ENCODE measurements at places on chromosomes 16 and 17.

DNA sequence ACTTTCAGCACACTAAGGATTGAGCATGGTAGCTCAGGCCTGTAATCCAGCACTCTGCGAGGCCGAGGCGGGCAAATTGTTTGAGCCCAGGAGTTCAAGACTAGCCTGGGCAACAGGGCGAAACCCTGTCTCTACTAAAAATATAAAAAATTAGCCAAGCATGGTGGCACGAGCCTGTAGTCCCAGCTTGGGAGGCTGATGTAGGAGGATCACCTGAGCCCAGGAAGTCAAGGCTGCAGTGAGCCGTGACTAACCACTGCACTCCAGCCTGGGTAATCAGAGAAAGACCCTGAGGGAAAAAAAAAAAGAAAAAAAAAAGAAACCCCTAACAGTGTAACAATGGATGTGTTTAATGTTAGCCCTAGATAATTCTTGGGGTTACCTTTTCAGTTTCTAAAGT, 24.0 kb downstream of the PARN start:
- DNase-seq = no peak

DNA sequence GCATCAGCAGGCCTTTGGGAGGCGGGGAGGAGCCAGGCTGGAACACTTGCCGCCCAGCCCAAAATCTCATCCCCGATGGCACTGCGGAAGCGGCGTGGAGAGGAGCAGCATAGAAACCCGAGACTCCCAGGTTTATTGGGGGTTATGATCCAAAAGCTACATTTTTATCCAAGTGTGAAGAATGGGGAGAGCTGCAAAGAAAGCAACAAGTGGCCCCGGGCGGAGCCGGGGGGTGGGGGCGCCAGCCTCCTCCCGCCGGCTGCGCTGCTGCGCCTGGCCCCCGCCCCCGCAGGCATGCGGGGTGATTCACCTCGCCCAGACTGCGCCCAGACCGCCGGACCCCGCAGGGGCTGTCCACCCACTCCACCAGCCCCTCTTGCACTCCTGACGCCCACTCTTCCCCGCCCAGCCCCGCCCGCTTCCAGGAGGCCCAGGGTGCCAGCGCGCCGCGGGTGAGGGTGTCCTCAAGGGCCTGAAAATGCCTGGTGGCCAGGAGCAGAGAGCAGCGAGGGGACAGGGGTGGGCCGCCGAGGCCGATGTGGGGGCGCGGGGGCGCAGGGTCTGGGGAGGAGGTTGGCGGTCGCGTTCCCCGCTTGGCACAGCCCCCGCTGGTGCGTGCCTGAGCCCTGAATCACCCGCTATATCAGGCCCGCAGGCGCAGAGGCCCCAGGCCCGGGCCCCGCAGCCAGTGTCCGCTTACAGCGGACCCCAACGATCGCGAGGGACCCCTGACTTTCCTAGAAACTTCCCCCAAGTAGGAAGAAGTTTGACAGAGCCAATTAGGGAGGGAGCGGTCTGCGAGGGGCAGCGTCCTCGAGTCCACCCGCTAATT, 1.3 kb downstream of the CAVIN1 start:
- DNase-seq = no peak

GRCh38 chr17:39867084-39867879, 720 bp upstream of the ZPBP2 start:
- no peak for DNase-seq

DNA sequence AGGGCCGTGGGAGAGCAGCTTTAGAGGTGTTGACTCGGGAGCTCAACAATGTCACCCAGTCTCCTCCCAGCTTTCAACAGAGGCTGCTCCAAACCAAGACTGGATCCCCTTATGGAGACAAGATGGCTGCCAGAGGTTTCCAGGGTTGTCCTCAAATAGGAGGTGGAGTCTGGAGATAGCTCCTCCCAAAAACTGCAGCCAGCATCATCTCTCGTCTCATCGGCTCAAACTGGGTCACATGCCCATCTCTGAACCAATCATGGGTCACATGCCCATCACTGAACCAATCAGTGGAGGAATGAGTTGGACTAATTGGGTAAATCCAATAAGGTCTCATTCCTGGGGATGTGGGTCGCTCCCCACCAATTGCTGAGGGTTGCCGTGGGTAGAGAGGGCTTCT, 41.1 kb upstream of the C16orf82 start:
- no peak for DNase-seq

- DNase-seq = no peak
Observed at GRCh38 chr17:6402258-6402657, 32.7 kb downstream of the AIPL1 start.

DNA sequence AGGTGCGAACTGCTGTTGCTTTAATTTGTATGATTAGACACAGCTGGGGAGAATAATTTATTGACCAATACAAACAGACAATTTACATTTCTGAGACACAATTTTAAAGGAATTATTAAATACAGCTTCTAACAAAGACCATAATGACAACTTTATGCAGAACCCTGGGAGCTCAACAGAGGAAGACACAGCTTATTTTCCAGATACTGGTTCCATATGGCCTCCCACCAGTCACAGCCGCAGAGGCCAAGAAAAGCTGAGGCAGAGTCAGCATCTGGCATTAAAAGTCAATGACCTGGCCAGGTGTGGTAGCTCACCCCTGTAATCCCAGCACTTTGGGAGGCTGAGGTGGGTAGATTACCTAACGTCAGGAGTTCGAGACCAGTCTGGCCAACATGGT, 66.1 kb upstream of the BCAR1 start:
- DNase-seq = no peak

DNA sequence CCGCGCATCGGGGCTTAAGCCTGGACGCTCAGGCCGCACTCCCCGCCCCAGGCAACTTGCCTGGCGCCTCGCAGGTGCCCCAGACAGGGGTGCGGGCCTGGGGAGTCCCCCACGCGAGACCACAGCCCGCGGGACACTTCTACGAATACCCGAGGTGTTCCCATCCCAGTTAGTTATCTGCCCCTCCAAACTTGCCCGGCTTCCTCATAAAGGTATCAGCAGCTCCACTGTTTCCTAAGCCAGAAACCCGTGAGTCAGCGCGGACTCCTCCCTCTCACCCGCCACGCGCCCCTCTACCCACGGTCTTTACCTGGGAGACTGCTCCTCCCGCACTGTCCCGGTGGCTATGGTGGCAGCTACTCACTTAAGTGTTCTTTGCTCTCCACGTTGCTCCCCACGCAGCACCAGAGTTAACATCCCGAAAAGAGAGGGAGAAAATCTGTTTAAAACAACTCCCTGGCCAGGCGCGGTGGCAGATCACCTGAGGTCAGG, 1.0 kb upstream of the CREBBP start:
- no peak for DNase-seq

DNA sequence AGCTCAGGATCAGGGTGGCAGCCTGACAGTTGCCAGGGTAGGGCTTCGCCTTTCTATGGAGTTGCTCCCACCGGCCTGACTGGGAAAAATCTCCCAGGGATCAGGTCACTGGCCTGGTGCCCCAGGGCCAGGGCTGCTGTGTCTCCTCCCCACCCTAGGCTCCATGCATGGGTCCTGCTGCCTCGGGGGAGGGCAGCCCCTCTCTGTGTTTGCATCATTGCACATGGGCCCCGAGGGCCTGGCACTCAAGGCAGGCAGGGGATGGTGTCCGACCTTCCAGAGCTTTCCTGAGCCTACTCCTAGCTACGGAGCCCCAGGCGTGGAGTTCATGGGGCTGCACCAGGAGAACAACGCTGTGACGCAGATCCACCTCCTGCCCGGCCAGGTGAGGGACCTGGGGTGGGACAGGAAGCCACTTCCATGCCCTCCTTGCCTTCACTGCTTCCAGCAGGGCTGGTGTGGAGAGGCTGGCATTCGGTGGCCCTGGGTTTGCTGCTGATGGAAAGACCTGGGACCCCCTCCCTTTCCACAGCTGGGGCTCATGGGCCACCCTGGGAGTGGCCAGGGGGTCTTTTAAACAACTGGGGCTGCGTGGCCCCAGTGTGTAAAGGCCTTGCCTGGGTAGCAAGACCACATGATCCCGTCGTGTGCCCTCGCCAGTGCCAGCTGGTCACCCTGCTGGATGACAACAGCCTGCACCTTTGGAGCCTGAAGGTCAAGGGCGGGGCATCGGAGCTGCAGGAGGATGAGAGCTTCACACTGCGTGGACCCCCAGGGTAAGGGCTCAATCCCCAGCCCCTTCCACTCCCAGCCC, 29.5 kb upstream of the MYO15B start:
- DNase-seq = no peak

GRCh38 chr16:544517-544916, 15.7 kb upstream of the PRR35 start:
- no peak for DNase-seq

- DNase-seq = no peak
Observed at GRCh38 chr16:19119564-19119963, 5.8 kb downstream of the ITPRIPL2 start.

GRCh38 chr17:17077861-17078732, 35.8 kb downstream of the MPRIP start:
- no peak for DNase-seq

DNA sequence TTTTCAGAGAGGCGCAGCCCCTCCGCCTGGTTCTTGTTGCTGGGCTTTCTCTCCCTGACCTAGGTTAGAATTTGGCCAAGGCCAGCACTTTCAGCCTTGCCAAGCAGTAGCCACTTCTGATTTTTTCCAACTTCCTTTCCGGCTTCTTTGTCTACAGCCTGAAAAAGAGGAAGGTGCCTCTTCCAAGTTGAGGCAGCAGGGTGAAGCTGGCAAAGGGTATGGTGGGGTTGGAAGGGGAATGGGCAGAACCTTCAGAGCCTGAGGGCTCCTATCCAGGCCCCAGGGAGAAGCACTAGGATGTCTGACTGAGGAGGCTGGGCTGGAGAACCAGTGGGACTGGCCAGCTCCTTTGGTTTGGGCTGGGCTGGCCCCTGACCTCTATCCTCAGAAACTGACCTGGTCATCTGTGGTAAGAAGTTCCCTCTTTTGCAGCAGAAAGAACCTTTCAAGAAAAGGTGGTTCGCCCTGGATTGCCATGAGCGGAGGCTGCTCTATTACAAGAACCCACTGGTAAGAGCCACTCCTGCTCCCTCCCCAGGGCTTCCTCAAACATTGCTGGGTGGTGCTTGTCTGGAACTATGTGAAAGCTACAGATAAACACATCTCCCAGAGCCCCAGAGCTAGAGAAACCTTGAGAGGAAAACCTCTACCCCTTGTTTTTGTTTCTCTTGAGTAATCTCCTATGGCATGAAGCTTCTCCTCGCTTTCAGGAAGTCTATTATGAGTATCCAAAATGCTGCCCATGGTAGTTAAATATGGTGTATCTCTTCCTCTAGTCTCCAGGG, 16.6 kb upstream of the RNF135 start:
- DNase-seq = no peak

- DNase-seq = peak; percentile 25
Observed at GRCh38 chr16:84617041-84617790, 662 bp downstream of the COTL1 start.

GRCh38 chr16:57277586-57277985, 6.9 kb downstream of the PLLP start:
- DNase-seq = no peak

DNA sequence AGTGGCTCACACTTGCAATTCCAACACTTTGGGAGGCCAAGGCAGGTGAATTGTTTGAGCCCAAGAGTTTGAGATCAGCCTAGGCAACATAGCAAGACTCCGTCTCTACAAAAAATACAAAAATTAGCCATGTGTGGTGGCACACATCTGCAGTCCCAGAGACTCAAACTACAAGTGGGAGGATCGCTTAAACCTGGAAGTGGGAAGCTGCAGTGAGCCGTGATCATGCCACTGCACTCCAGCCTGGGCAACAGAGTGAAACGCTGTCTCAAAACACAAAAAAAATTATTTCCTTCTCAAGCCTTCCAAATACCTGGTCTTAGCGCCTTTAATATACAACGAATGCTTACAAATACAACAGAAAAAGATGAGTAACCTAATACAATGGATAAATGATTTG, 19.7 kb upstream of the CBX2 start:
- no peak for DNase-seq

- DNase-seq = no peak
Observed at GRCh38 chr16:12337871-12338655, 361.5 kb downstream of the SNX29 start.

GRCh38 chr16:70253291-70254106, 1.8 kb upstream of the EXOSC6 start:
- DNase-seq = no peak

DNA sequence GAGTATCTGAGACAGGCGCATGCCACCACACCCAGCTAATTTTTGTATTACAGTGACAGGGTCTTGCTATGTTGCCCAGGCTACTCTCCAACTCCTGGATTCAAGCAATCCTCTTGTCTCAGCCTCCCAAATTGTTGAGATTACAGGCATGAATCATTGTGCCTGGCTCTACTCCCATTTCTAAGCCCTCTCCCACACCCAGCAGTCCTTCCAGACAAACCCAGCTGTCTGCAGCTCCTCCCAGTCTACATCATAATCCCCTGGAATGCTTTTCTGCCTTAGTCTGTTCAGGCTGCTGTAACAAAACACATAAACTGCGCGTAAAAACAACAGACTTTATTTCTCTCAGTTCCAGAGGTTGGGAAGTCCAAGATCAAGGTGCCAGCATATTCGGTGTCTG, 144.5 kb downstream of the GRIN2A start:
- no peak for DNase-seq

GRCh38 chr17:40317345-40317873, 8.4 kb downstream of the RARA start:
- no peak for DNase-seq

DNA sequence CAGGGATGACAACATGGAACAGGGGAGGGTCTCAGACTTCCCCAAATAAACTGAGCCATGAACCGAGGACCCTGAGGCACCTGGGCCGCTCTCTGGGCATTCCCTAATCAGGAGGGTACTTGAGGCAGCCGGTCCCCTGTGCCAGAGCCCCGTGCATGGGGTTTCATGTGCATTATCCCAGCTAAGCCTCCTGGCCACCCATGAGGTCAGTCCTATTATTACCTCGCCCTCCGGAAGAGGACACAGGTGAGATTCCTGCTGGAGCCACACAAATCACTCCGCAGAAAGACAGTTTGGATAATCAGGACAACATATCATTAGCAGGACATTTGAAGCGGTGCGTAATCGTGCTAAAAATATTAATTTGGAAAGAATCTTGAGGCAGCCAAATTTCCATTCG, 274.0 kb downstream of the PARN start:
- no peak for DNase-seq

DNA sequence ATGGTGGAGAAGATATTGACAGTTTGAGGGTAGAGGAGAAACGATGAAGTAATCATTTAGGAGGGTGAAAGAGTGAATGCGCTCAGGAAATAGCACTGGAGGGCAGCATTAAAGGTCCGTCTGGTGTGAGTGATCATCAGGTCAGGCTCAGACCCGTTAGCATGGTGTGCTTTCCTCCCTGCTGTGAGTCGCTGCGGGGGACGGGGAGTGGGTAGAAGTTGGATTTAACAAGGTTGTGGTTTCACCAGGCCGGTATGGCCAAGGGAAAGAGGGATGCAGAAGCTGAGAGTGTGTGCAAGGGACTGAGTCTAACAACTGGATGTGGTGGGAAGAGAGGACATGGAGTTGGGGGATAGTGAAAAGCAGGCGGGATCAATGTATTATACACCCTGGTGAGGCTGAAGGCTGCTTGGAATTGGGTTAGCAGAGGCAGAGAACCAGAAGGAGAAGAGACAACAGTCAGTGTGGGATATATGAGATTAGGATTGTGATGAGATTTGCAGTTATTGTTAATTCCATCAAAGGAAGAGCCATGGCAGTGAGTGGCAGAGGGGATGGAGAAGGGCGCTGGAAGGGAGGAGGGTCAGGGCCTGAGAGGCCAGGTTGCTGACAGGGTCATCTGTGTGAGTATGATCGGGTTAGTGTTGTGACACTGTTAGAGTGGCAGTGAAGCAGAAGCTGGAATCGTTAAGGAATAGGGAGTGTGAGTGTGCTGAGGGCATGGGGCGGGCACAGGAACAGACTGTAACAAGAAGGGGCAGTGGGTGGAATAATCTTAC, 59.0 kb upstream of the TBX2 start:
- no peak for DNase-seq

Measured in COR-L47 (cell line).